ENCODE measurements at places on chromosomes 5 and 9. TPM values are rescaled to one million over a fixed set of nuclear protein-coding genes. Genes with fewer than 3 reads are reported as not detected.
A peak's percentile ranks its signal among the peaks of the same experiment; 100 is the strongest.

Gene SNCB
- total RNA-seq: not detected

GRCh38 chr5:157252711-157253465, 13.0 kb upstream of the CYFIP2 start:
- peak; percentile 23 for DNase-seq

- peak; percentile 21 for DNase-seq
Measured at GRCh38 chr9:111399772-111400563, 69.9 kb upstream of the OR2K2 start.

DNA sequence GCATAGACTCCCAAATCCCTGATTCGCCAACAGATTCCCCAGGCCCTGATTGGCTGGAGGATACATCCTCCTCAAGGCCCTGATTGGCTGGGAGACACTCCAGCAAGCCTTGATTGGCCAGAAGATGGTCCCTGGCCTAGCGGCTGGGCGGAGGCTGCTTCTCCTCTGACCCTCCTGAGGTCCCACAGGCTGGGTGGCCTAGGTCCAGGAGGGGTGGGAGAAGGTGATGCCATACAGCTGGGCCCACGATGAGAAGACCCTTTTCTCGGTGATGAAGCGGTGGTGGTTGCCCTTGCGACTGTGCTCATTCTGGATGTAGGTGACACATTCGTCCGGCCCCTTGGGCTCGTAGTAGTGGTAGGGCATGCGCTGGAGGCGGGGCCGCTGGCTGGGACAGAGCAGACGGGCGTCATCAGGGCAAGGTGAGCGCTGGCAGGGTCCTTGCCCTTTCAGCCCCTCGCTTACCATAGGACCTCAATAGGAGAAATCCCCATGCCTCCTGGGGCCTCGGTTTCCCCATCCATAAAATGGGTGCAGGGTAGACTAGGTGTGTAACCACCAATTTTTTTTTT, 9.0 kb upstream of the AK1 start:
- DNase-seq: no peak

Gene FREM1
- not detected for total RNA-seq

GRCh38 chr9:130745829-130746228, 52.2 kb downstream of the EXOSC2 start:
- DNase-seq: no peak

Data from IMR-90 (cell line).